GM19239 (cell line): ENCODE measurements at places on chromosomes 5 and 9.

DNA sequence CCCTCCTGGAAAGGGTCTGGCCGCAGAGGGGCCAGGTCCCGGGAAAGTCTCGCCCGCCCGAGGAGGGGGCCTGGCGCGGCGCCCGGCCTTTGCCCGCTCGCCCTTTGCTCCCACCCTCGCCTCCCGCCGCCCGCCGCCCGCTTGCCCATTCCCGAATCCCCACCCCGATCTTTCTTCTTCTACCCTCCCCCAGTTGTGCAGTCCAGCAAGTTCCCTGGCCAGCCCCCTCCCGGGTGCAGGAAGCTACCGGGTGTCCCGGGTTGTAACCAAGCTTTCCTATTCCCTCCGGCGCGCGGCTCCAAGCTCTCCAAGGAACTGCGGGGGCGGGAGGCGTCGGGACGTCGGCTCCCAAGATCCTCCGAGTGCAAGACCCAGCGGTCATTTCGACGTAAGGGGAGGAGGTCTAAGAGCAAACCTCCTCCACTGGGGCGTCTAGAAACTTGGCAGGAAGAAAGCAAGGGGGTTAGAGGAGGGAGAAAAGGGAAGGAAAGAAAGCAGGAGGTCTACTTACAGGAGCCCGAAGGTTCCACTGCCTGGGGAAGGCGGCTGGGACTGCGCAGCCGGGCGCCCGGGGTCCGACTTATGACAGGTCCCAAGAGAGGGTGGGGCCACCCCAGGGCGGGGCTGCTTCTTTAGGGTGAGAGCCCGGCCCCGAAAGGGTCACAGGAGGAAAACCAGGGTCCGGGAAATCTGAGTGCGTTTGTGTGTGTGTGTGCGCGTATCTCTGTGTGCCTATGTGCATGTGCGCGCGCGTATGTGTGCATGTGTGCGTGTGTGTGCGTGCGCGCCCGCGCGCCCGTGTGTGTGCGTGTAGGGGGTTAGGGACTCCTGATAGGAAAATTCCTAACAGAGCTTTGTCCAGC, at the start of gene PTGR1:
TSS of gene PTGR1 (minus strand) at position 556 of the 863 bp plus-strand sequence. CDS start 2,225 bp downstream, outside the sequence.
- peak; percentile 9 for DNase-seq

DNA sequence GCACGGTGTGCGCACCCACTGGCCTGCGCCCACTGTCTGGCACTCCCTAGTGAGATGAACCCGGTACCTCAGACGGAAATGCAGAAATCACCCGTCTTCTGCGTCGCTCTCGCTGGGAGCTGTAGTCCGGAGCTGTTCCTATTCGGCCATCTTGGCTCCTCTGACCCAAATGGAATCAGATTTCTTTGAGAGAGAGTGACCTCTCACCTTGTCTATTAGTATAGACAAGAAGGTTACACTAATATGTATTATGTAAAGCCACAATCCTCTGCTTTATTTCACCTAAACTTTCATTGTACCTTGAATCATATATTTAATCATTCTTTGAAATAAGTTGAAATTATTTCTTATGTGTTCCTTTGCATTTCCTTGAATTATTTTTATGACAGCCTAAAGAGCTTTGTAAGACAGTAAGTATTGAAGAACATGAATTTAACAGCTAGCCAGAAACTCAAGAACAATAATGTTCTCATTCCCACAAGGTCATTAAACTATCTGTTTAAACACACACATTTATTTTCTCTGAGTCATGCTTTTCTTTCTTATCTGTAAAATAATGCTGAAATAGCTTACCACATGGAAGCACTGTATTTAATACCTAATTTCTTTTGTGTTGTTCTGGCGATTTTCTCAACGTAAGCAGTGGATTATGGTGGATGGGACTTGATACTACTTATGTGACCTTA, 91.8 kb upstream of the DMRTA1 start:
- DNase-seq, result no peak

DNA sequence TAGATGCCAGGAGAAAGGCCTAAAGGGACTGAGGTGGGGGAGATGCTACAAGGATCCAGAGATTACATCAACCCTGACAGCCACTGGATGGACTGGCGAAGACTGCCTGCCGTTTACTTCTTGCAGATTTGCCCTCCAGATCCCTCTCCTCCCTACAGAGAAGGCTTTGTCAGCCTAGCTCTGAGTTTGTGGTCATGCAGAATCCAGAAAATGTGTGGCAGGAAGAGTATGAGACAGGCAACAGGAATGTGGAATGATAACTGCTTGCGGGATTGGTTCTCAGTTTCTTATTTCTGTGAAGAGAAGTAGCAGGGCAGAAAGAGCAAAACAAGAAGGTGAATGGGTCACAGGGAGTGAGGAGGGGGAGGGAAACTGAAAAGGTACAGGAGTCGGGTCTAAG, 129.6 kb downstream of the TLE1 start:
- no peak for DNase-seq

- DNase-seq, result no peak
Observed at GRCh38 chr9:136996361-136997292, at the start of gene CLIC3. CLIC3 (minus strand) TSS chr9:136996568; CDS start chr9:136996543, 25 bp downstream.

- no peak for DNase-seq
Observed at GRCh38 chr5:167011196-167011595, 1280.2 kb upstream of the WWC1 start.

GRCh38 chr9:120934281-120934680, 7.7 kb upstream of the TRAF1 start:
- DNase-seq, result no peak

- no peak for DNase-seq
Observed at GRCh38 chr5:29143266-29143665, 2050.2 kb upstream of the CDH6 start.

DNA sequence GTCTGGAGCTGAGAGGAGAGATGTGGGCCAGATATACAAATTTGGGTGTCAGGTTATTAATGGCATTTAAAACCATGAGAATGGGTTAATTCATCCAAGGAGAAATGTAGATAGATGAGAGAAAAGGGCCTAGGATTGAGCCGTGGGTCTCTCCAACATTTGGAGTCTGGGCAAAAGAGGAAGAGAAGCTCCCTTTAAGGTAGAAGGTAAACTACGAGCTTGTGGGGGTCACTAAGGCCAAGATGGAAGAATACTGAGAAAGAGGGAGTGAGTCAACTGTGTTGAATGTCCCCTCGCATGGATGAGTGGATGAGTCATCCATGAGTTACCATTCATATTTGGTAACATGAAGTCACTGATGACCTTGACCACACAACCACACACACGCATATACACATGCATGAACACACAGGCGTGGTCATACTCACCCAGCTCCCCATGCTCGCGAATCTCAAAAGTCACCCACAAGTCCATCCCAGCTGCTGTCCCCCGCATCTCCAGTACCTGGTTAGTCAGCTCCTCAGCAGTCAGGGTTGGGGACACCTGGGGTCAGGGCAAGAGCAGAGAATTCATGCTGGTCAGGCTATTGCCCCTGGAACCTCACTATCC, 6.8 kb upstream of the FCHSD1 start:
- DNase-seq, result no peak

GRCh38 chr9:97954550-97954989, 16.6 kb upstream of the HEMGN start:
- DNase-seq, result peak; percentile 43

DNA sequence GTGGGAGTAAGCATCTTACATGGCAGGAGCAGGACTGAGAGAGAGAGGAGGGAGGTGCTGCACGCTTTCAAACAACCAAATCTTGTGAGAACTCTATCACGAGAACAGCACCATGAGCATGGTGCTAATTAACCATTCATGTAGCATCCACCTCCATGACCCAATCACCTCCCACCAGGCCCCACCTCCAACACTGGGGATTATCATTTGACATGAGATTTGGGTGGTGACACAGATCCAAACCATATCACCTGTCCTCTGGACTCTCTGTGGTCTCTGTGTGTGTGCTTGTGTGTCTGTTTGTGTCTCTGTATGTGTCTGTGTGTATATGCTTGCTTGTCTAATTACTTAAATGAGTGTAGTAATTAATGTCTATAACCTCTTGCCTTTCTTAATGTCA, 31.1 kb downstream of the SEC61B start:
- no peak for DNase-seq

DNA sequence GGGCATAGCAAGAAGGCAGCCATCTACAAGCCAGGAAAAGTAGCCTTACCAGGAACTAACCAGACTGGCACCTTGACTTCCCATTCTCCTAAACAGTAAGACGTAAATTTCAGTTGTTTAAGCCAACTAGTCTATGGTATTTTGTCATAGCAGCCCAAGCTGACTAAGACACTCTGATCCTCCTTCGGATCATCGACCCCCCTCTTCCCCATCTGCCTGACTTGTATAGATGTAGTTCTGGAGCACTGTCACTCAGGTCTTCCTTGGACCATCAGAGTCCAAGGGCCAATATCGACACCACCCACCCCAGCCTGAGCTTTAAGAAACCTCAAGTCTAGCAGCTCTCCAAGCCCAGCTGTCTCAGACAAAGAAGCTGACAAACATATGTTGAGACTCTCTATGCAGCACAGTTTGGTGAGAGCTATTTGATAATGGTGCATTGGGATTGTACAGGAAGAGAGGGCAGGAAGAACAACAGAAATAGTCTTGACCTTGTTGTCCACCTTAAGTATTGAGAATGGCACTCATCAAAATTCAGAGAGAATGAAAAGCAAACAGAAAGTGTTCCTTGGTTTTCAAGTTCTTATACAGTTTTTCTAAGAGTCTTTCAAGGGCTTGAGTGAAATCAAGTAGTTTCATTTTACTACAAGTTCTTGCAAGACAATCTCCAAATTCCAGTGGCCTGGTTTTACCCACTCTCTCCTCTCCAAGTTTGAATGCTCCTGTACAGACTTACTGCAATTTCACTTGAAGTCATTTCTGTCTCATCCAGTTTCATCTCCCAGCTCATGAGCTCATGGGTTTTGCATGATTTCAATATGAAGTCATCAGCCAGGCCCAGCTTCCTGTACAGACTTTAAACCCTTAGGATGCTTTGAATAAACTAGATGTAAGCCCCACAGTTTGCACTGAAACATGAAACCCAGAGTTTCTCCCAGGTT, 122.3 kb upstream of the RAI14 start:
- no peak for DNase-seq

DNA sequence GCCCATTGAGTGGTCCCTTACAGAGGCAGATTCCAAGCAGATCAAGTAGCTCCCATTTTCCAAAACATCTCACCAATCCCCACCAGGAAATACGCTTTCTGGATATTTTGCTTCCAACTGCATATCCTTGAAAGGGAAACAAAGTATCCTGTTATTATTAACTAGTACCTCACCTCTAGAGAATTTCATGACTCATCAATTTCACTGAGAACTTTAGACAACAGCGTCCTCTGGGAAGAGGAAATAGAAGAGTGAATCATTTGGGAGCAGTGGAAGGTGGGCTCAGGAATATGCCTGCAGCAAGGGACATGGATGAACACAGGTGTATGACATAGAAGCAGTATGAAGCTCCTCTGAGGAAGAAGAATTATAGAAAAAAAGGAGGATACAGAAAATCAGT, 186.7 kb downstream of the MARCHF11 start:
- no peak for DNase-seq

DNA sequence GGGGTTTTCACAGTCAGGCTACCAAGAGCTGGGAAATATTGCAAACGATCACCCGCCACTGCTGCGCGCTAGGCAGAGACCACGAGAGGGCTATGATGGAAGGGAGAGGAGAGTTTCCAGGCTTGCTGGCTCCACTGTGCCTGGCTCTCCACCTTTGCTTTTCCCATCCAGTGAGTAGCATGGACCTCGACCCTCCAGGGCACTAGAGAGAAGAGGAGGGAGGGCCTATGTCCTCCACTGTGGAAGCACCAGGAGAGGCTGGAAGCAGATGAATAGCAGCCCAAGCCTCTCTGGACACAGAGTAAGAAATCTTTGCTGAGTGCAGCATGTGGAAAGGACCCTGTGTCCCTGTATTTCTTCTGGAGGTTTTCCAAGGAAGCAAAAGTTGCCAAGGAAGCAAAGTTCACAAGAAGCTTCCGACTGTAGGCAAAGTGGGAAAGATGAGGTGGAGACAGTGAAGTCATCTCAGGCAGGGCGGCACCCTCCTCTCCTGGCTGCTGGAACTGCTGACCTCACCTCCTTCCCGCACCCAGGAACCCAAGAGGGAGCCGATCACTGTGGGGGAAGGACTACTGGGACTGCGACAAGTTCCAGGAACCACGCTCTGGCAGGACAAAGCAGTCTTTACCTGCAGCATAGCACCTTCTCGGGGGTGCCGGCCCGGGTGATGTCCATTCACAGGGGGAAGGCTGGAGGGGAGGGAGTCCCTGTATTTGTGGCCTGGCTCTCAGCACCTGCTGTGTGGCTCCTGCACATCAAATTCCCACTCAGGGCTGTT, 79.6 kb downstream of the CSNK1A1 start:
- DNase-seq, result no peak

DNA sequence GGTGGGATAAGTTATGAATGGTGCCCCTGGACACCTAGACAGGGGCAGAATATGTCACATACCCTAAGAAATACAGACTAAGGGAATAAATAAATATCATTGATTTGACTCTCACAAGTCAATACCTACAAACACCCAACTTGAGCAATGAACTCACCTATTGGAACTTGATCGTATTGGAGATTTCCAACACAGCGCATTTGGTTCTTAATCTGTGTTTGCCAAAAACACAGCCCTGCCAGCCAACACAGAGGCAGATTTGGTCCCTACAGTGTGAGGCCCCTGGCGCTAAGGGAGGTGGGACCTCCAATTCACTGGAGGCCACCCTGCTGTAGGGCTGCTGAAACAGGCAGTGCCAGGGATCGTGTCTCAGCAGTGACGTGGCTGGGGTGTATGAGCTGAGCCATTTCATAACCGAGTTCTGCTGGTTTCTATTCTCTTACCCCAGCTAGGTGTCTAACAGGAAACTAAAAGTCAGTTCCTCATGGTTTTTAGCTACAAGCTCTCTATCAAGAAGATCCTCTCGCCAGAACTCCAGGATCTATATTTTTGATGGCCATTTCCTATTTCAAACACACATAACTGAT, 84.5 kb downstream of the SLC1A1 start:
- DNase-seq, result no peak

GRCh38 chr9:79562749-79563386, 8.9 kb upstream of the TLE4 start:
- no peak for DNase-seq

DNA sequence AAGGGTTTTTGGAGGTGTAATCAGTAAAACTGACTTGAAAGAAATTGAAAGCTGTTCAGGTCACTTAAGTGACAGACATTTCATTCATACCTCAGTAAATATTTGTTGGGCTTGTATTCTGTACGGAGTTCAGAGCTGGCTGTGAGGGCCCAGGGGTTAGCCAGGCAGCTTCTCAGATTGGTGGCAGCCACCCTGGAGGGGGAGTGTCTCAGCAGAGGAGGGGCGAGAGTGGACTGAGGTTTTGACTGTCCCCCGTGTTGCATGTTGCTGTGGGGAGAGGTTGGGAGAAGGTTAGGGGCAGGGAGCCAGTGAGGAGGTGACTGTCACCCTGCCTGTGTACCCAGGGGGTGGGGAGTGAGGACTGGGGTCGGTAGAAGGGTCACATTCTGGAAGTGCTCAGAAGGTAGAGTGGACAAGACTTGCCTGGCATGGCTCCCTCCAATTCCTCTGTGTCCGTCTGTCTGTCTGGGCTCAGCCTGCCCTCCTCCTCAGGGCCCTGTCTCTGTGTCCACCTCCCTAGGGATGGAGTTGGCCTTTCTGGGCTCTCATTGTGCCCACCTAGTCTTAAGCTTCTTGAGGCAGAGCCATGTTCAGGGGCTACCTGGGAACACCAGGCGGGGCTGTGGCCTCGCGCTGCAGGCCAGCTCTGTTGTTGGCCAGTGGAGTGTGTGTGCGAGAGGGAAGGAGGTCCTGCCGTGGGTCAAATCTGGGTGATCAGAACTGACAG, 4.4 kb downstream of the PHF2 start:
- DNase-seq, result no peak

- no peak for DNase-seq
Observed at GRCh38 chr9:76358628-76359280, 35.5 kb downstream of the RFK start.
